ENCODE measurements at places on chromosomes 5 and 9.
A peak's percentile ranks its signal among the peaks of the same experiment; 100 is the strongest.

DNA sequence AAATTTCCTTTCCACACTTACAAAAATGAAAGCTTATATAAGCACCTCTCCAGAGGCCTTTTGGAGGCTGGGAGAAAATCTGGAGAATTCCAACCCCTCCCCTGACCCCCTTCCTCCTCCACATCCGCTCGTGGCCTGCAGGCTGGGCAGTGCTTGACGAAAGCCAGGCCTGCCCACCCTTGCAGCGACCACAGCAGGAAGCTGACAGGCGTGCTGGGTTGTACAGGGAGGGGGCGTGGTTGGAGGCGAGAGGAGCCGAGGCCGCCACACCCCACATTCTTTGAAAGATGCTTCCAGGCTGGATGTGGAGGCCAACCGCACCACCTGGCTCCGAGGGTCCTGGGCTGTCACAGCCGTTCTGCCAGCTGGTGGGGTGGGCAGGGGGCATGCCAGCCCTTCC lies 47.8 kb upstream of the IER5L start:
- DNase-seq: no peak

DNA sequence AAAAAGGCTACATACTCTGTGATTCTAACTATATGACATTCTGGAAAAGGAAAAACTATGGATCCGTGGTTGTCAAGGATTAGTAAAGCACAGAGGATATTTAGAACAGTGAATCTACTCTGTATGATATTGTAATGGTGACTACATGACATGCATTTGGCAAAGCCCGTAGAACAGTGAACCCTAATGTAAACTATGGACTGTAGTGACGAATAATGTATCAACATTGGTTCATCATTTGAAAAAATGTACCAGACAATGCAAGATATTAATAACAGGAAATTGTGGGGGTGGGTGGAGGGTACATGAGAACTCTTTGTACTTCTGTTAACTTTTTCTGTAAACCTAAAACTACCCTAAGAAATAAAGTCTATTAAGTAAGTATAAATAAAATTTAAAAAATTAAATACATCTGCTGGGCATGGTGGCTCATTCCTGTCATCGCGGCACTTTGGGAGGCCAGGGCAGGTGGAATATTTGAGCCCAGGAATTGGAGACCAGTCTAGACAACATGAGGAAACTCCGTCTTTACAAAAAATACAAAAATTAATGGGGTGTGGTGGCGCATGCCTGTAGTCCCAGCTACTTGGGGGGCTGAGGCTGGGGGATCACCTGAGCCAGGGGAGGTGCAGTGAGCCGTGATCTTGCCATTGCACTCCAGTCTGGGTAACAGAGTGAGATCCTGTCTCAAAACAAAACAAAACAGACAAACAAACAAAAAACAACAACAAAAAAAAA lies 101.7 kb upstream of the TBC1D2 start:
- no peak for DNase-seq

DNA sequence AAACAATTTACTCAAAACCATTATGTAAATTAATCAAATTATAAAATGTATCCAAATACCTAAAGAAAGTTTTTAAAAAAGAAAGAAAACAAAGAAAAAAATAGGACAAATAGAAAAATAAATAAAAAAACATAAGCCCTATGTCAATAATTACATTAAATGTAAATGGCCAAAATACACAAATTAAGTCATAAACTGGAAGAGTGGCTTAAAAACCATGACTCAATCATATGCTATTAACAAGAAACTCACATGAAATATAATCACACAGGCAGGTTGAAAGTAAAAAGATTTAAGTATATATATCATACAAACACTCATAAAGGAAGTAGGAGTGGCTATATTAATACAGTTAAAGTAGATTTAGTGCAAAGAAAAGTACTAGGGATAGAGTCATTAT lies 95.3 kb downstream of the PRELID2 start:
- peak; percentile 50 for DNase-seq

- DNase-seq: no peak
Observed at GRCh38 chr5:175854231-175855040, 16.9 kb upstream of the CPLX2 start.

GRCh38 chr9:88143179-88143578 lies 4.9 kb upstream of the SPATA31C2 start:
- no peak for DNase-seq

- no peak for DNase-seq
Observed at GRCh38 chr5:73236541-73237128, 63.6 kb downstream of the TMEM174 start.

DNA sequence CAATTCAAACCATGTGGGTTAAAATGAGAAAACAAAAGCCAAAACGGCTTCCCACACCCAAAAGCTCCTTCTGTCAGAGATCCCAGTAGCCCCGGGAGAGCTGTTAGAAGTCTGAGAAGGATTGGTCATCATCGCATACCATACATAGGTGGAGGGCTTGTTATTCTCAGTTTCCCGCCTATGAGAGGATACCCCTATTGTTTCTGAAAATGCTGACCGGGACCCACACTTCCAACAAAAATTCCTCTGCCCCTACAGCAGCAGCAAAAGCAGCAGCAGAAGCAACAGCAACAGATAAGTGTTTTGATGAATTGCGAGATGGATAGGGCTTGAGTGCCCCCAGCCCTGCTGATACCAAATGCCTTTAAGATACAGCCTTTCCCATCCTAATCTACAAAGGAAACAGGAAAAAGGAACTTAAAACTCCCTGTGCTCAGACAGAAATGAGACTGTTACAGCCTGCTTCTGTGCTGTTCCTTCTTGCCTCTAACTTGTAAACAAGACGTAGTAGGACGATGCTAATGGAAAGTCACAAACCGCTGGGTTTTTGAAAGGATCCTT lies at the start of gene TEK:
TSS of gene TEK (plus strand) at position 245 of the 561 bp plus-strand sequence. CDS start 366 bp downstream, outside the sequence.
- DNase-seq: no peak

DNA sequence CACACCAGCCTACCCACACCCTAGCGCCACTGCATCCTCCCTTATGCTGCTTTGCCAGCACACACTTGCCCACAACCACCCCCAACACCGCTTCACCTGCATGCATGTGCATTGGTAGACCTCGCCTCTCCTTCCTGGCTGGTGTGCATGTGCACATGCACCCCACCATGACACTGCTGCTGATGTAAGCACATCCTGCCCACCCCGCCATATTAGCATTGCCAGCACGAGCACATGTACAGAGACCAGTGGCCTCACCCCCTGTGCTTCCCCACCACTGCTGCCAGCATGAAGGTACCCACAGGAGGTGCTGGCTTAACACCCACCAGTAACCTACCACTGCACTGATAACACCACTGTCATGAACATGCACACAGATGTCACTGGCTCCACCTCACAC lies 218.2 kb downstream of the SLCO4C1 start:
- DNase-seq: no peak

- no peak for DNase-seq
Observed at GRCh38 chr9:112380102-112380824, at the start of gene HSDL2. HSDL2 (plus strand) TSS chr9:112380108; CDS start chr9:112380164, 56 bp downstream.

DNA sequence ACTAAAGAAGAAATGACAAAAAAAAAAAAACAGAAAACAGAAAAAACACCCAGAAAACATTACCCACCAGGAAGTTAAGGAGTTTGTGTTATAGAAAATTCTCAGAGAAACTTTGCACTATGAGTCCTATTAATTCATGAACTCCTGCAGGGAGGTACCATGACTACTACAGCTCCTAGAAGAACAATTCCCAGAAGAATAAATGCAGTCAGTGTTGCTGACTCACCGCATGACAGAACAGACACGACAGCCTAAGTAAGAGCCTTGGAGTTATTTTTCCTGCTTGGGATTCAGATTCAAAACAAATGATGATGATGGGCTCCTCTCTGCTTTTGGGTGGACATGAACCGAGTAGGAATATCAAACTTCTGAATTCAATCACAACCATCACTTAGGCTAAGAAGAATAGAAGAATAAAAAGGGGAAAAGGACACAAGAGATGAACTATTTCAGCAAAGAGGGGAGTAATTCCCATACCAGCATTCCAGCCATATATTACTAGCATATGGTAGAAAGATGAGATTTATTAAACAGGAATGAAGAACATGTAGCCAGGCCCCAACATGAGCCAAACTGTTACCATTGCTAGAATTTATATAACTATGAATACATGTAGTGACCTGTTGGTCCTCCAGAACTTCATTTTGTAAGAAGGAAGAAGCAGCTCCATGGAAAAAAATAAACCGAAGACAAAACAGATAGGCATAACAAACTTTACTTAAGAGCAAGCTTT lies 209.6 kb upstream of the PDE4D start:
- DNase-seq: no peak

DNA sequence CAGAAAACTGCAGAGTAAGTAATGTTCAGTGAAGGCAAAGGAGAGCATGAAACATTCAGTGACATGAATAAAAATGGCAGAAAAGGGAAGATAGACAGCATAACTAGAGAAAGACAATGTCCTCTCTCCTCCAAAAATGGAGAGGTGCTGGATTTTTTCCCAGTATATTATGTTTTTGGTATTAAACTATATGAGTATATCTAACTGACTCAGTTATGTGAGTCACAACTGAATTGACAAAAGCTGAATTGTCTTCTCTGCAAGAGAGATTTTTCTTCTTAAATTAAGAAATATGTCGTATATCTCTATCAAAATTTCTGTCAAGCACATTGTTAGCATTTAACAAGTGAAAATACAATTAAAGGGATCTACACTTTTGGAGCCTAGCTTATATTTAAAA lies 375.1 kb downstream of the CHSY3 start:
- no peak for DNase-seq

- DNase-seq: no peak
Observed at GRCh38 chr9:112726428-112726827, 8.5 kb upstream of the INIP start.

DNA sequence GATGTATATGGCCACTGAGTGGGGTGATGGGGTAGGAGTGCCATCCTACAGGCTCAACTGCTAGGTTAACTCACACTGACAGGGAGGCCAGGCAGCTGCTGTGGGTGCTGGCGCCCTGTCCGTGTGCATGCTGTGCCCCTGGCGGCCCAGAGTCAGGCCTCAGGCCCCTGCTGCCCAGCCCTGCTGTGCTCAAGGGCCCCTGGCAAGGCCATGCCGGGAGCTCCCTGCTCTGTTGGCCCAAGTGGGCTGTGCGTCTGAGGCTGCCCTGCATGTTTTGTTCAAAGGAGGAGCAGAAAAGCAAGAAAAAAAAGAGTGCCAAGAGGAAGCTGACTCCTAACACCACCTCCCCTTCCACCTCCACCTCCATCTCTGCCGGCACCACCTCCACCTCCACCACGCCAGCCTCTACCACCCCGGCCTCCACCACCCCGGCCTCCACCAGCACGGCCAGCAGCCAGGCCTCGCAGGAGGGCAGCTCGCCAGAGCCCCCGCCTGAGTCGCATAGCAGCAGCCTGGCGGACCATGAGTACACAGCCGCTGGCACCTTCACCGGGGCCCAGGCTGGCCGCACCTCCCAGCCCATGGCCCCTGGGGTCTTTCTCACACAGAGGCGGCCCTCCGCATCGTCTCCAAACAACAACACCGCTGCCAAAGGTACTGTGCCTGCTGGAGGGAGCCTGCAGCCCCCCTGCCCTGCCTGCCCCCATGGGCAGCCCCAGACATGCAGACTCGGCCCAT lies 100.1 kb downstream of the PHF2 start:
- no peak for DNase-seq

GRCh38 chr5:25393256-25393655 lies 748.5 kb upstream of the CDH10 start:
- DNase-seq: no peak

DNA sequence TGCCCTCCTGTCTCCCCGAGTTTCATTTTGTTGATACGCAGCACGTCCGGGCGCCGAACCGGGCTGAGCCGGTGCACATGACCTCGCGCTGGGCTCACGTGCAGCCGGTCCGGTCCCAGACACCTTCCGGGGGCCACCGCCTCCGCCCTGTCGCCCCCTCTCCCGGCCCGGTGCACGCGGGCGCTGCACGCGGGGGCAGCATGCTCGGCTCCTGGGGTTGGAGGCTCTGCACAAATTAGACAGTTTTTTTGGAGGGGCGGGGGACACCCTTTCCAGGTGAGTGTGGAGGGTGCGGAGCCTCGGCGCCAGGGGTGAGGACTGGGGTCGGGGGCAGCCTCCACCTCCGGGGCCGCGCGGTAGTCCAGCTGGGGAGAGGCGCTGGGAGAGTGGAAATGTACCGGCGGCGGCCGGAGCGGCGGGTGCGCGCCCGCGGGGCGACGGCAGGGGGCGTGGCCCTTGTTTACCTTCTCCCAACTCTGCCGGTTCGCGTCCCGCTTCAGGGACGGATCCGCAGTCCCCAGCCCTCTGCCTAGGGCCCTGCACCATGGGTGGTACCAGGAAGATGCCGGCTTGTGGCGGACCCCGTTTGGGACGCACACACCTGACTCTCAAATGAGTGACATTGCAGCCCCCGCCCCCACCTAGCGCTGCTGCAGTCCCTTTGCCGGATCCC lies 1.1 kb downstream of the JADE2 start:
- peak; percentile 73 for DNase-seq

DNA sequence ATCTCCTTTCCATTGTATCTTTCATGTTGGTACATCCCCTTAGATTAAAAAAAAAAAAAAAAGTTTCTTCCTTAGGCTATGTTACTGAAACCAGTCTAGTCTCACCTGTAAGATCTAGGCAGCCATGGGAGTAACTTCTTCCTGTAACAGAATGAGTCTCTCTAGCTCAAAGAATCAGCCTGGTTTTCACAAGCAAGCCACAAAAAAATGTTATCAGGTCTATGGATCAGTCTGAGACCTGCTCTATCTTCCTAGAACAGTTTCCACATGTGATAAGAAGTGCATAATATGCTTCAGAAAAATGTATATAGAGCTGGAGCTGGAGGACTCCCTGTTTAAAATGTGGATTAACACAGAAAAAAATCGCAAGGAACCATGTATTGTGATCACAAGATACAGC lies 53.8 kb downstream of the ARRDC3 start:
- no peak for DNase-seq

DNA sequence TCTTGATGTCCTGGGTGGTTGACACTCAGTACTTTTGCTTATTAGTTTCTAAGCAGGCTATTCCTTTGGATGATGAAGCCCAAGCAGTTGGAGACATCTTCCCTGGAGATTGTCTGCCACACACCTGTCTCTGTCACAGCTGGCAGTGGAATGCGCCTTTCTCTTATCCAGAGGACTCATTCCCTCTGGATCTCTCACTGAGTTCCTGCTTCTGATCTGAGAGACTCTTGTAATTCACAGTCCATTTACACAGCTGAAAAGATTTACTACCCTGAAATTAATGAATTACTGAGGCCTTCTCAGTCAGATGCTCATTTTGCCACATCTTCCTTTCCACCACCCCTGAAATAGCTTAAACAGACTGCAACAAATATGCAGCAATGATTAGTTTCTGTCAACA lies 15.9 kb downstream of the TAL2 start:
- no peak for DNase-seq

- no peak for DNase-seq
Observed at GRCh38 chr9:128439273-128439672, 16.5 kb upstream of the ODF2 start.

GRCh38 chr5:138694146-138694545 lies 59.1 kb upstream of the CTNNA1 start:
- DNase-seq: no peak
